EL (cell line): ENCODE measurements at places on chromosomes 4 and X.

DNA sequence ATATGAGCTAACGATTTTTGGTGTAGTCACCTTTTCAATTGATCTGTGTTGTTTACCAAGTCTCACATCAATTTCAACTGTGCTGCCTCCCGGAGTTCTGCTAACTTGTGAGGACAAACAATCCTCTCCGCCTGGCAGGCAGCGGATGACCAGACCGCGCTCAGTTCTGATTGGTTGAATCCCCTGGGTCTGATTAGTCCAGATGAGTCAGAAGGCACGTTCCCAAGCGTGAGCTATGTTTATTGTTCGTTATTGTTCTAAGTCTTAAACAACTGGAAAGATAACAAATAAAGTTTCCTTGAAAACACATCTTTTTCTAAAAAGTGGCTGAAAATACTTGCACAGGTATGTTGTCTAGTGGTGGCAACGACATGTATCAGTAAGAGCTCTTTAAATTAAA, 37.9 kb upstream of the TRPC3 start:
- DNase-seq, result no peak

GRCh38 chr4:140755774-140756318, 339 bp downstream of the TBC1D9 start:
- DNase-seq, result peak; percentile 57

GRCh38 chr4:140693562-140693961, 62.6 kb downstream of the TBC1D9 start:
- DNase-seq, result no peak

DNA sequence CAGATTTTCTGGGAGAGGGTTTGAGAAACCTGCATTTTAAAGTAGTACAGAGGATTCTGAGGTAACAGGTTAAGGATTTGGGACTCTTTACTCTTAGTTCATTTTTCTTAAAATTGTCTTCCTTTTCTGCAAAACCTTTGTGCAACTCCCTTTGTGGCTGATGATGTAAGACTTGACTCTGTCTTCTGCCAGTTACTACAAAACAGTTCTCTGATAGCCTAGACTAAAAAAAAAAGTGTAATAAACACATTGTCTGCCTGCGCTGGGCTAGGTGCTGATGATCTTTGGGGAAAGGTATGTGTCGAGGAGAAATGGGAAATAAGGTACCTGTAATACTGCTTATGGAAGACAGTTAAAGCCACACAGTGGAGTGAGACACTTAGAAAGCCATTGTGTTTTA, 28.7 kb downstream of the IL13RA1 start:
- DNase-seq, result no peak

- DNase-seq, result peak; percentile 19
These were observed 73.1 kb downstream of the CPZ start for GRCh38 chr4:8665406-8666360.

- no peak for DNase-seq
These were observed 42.9 kb downstream of the ALPK1 start for GRCh38 chr4:112340023-112340422.

- no peak for DNase-seq
These were observed 43.3 kb upstream of the GPR173 start for GRCh38 chrX:53005327-53005726.

DNA sequence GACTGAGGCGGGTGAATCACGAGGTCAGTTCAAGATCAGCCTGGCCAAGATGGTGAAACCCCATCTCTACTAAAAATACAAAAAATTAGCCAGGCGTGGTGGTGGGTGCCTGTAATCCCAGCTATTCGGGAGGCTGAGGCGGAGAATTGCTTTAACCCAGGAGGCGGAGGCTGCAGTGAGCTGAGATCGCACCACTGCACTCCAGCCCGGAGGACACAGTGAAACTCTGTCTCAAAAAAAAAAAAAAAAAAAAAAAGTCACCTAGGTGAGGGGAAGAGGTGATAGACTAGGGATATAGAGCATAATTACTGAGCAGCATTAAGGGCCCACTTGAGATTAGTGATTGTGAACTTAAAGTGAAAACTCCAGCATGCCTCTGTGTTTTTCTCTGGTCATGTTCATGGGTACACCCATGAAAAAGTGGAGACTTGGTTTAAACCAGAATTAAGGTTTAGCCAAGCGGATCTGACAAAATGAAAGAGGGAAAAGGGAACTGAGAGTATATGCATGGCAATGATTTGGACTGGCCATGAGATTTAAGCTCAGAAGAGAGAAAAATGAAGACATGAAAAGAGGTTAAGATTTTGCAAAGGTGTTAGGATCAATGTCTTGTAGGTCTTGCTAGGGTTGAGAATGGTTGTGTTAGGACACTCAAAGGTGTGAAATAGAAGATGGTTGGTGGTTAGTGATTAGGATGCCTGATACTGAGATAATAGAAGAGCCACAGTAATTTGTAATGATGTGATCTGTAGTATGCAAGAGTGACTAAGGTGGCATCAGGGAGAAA, 105.0 kb downstream of the RAB28 start:
- no peak for DNase-seq

GRCh38 chrX:133473451-133473850, 58.2 kb upstream of the GPC4 start:
- DNase-seq, result no peak

DNA sequence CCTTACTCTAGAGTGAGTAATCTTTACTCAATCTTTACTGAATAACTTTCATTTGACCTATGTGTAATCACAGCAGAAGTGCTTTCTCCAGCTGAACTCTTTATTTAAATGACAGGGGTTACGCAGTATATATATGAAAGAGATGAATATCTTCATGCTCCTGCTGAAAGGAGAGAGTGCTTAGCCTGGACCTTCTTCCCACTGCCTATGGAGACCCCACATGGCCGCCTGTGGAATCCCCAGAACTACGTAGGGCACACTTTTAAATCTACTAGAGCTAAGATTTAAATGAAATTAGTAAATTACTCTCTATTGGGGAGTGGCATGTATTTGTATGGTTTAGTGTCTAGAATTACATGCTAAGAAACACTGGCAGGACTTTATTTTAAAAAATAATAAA, 391.2 kb downstream of the ANKRD50 start:
- DNase-seq, result no peak

DNA sequence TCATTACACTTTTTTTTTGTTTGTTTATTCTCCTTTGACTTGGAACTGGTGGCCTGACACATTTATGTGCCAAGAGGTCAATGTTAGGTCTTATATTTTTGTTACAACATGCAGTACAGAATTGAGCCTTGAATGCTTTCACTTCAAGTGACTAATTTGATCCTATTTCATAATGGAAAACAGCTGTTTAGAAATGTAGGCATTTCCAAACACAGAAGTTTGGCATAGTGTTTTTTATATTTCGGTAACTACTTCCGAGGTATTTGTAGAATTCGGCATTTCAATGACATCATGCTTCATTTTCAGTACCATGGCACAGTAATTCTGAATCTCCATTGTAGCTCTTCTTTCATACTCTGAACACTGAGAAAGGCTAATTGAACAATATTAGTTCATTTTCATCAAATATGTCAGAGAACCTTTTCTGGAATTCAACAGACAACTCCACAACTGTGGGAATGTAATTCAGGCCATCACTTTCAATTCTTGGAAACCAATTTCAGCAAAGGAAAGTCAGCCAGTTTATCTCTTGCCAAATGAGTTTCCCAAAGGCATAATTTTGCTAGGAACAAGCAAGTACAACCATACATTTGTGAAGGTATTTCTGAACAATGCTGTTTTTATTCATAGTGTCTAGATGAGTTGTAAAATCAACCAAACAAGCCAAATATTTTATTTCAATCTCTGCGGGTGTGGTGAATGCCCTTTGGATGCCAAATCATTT, 11.4 kb downstream of the FAM120C start:
- peak; percentile 20 for DNase-seq

DNA sequence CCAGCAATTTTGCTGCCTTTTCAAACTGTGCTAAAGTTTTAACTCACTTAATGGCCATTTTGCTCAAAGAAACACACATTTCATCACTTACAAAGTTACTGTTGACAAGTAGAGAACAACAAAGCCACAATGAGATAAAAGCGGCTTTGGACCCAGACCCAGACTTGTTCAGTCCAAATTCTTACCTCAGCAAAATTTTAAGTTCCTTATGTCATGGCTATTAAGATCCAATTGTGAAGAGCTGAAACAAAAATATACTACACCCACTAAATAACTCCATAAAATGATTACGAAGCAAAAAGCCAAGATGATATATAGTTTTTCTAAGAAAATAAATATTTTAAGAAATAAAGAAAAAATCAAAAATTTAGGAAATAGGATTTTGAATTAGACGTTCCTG, 137.0 kb upstream of the INPP4B start:
- no peak for DNase-seq

- DNase-seq, result no peak
These were observed 5.3 kb downstream of the RS1 start for GRCh38 chrX:18666614-18667013.

GRCh38 chrX:94053575-94053974, 379.6 kb downstream of the FAM133A start:
- no peak for DNase-seq

- no peak for DNase-seq
These were observed 7.2 kb upstream of the FAM9C start for GRCh38 chrX:13051529-13052172.

GRCh38 chr4:102036619-102037376, 246.3 kb downstream of the BANK1 start:
- peak; percentile 63 for DNase-seq

DNA sequence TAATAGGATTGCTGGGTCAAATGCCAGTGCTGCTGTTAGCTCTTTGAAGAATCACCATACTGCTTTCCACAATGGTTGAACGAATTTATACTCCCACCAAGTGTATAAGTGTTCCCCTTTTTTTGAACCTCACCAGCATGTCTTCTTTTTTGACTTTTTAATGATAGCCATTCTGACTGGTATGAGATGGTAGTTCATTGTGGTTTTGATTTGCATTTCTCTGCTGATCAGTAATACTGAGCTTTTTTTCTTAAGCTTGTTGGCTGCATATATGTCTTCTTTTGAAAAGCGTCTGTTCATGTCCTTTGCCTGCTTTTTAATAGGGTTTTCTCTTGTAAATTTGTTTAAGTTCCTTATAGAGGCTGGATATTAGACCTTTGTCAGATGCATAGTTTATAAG, 14.8 kb downstream of the USP38 start:
- no peak for DNase-seq

DNA sequence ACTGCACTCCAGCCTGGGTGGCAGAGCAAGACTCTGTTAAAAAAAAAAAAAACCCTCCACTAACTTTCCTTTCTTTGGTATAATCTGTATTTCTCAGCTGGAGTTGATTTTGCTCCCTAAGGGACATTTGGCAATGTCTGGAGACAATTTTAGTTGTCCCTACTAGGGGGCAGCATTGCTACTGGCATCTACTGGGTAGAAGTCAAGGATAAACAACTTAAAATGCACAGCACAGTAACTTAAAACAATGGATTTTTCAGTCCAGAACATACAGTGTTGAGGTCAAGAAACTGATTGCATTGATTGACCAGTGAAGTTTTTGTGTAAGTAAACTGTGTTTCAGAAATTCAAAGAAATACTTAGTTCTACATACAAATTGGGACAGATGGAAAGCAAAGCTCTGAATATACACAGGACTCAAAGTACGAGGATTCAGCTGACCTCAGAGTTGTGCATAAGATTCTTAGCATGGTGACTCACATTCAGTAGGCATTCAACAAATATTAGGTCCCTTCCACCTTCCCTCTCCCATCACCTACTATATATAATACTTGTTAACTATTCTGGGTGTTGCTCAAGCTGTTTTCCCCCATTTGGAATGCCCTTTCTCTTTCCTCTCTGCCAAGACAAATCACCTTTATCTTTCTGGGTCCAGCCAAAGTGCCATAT, 8.8 kb downstream of the DDX53 start:
- DNase-seq, result peak; percentile 25

DNA sequence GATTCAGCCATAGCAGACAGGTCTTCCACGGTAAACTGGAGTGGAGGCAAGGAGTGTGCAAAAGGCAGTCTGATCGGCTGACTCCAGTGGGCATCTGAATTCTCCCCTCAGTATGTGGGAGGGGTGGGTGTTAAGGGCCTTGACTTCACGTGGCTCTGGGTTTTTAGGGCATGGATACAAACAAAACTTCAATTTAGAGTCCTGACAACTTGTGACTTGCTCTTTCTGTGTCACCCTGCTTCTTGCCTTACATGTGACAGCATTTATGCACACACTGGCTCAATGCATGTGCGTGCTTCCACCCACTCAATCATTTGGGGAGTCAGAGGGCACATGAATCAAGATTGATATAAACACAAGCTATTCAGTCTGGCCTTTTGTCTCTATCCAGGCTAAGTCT, 17.5 kb downstream of the PLP1 start:
- no peak for DNase-seq

GRCh38 chrX:124534536-124534935, 188.2 kb downstream of the SH2D1A start:
- no peak for DNase-seq

- DNase-seq, result no peak
These were observed 46.9 kb upstream of the YTHDC1 start for GRCh38 chr4:68396756-68397155.

DNA sequence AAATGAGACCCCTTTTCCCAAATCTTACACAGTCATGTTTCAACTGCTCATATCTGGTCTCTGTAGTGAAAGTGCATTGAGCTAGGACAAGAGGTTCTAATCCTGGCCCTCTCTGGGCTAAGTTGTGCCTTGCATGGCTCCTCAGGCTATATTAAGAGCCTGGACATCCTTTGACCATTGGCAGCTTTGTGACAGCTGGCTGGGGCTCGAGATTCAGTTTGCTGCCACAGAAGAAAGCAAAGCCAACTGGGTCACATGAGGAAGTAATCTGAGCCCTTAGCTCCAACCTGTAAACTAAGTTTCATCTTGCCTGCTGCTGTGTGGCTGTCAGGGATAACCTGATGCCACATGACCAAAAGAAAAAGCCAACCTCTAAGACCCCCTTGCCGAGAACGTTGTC, 51.8 kb upstream of the JADE1 start:
- peak; percentile 4 for DNase-seq

DNA sequence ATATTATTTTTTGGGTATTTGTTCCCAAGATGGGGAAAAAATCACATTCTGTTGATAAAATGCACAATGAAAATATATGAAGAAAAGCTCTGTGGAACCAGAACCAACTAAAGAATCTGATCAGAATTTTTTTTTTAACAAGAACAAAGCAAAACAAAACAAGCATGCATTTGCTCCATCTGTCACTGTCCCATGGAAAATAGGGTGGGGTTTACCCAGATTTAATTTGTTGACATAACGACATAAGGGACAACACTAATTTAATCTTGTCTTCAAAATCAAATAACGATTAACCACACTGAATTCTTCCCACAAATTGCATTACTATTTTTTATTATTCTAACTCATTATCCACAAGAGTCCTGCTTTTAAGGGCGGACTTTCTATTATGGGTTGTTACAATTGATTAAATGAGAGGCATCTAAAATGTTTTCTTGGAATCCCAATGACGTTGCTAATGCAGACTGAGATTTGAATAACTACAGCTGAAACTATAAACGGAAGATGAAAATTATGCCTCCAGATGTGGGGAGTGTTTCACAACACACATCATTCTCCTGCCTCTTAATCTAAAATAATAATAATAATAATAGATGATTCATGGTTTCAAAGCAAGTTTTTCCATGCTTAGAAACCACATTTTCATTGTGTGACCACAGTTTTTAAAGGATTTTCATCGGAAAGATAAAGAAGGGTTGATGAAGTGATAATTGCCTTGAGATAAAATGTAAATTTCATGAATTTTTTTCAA, 307.0 kb upstream of the CPEB2 start:
- no peak for DNase-seq

- no peak for DNase-seq
These were observed 1.9 kb downstream of the TRO start for GRCh38 chrX:54922547-54922946.
